CD8-positive, alpha-beta memory T cell (primary cell): ENCODE measurements at places on chromosomes 7 and 10.

DNA sequence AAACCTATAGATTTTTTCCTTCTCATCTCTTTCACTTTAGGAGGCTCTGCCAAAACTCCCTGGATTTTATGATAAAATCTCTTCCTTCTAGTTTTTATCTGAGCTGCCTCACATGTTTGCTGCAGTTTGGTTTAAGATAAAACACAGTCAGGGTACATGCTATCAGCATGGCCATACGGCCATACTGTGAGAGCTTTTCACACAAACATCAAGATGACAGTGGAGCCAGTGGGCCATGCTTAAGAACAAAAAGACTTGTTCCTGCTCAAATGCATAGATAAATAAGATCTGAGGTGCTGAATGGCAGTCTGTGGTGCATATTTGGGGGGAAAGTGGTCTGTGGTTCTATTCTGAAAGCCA lies 91.0 kb downstream of the ELMO1 start:
- no peak for DNase-seq
- H3K4me3 ChIP-seq = no peak overlapping the region
- no peak overlapping the region for H3K27ac ChIP-seq
- H3K4me1 ChIP-seq = peaks cover 42% of the 10 kb centered on the region
- H3K27me3 ChIP-seq = no peaks in the 10 kb centered on the region

GRCh38 chr7:156493942-156494341 lies 146.6 kb upstream of the RNF32 start:
- no peak for DNase-seq
- no peak overlapping the region for H3K27ac ChIP-seq
- H3K4me1 ChIP-seq = no peaks in the 10 kb centered on the region
- no peaks in the 10 kb centered on the region for H3K27me3 ChIP-seq

DNA sequence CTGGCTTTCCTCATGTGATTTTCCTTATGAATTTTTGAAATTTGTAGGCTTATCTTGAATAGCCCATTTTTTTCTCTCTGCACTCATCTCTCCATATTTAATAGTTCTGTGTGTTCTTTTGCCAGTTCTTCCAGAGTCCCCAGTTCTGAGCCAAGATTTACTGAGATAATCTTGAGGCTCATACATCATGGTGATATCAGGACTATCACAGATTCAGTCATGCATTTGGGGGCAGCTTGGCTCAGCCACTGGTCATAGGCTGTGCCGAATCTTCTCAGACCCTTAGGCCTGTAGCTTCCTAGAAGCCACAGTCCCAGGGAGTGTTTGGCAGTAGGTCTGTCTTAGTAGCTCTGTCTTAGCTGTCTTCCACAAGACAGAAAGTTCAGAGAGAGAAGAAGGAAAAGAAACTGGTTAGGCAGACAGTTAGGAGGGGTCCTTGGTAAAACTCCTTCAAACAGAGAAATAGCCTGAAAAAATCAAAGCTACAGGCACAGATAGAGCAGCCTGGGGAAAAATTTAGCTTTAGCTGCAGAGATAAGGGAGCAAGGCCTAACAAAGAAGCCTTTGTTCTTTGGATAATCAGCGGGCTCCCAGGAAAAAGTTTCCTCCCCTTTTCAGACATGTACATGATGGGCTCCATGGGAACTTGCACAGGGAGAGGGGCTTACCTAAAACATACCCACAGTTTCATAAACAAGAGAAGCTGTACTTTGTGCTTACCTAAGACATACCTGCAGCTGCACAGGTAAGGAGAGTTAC lies 29.1 kb downstream of the FAS start:
- H3K4me1 ChIP-seq = no peaks in the 10 kb centered on the region
- peaks cover 9% of the 10 kb centered on the region for H3K36me3 ChIP-seq
- no peaks in the 10 kb centered on the region for H3K27me3 ChIP-seq
- H3K27ac ChIP-seq = no peak overlapping the region
- no peak overlapping the region for H3K4me3 ChIP-seq
- no peak for DNase-seq

DNA sequence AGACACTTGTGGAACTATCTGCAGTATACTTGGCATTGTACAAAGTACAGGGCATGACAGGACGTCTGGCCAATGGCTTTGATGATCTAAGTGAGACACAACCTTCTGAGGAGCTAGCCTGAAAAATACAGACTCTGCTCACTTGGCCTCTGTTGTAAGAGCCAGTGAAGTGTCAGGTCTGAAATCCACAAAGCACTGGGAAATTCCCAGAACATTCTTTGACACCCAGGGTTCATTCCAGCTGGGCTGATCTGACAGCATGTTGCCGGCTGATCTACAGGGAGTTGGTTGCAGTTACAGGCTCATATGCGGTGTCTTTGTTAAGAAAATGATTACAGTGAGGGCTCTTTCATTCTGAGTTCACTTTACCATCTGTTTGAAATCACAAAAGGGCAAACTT lies 354.6 kb downstream of the PHF14 start:
- no peak overlapping the region for H3K4me3 ChIP-seq
- no peaks in the 10 kb centered on the region for H3K36me3 ChIP-seq
- no peak overlapping the region for H3K27ac ChIP-seq
- no peak for DNase-seq
- no peaks in the 10 kb centered on the region for H3K4me1 ChIP-seq

DNA sequence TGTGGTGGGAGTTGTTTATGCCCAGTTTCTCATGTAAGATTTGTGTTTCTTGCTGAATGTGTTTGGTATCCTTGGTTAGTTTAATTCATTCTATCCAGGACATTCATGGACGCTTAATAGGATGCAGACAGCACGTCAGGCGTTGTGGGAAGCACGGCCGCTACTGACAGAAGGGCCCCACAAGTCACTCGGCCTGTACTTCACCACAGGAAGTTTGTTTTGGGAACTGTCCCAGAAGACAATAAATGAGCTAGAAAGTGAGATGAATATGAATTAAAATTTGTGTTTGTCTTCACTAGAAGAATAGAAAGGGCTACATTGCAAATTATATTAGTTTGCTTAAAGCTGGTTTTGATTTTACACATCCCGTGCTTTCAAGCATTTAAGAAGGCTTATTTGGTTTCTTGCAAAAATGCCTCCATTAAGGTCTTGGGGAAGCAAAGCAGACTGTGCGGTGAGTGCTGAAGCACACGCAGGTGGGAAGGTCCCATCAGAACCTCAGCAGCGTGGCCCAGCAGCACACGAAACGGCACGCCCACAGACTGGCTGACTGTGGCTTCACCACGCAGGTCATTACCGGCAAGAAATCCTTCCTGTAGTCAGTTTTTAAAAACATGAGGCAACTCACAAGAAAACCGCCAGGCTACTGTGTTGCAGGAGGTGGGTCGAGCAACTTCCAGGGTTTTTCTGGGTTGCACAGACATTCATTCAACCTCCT lies 74.1 kb downstream of the VIPR2 start:
- no peaks in the 10 kb centered on the region for H3K36me3 ChIP-seq
- H3K4me3 ChIP-seq = no peak overlapping the region
- no peak for DNase-seq
- H3K27ac ChIP-seq = no peak overlapping the region
- no peaks in the 10 kb centered on the region for H3K27me3 ChIP-seq
- no peaks in the 10 kb centered on the region for H3K4me1 ChIP-seq

GRCh38 chr7:137628216-137628615 lies 218.6 kb downstream of the DGKI start:
- H3K4me1 ChIP-seq = no peaks in the 10 kb centered on the region
- no peaks in the 10 kb centered on the region for H3K27me3 ChIP-seq
- no peaks in the 10 kb centered on the region for H3K36me3 ChIP-seq
- no peak for DNase-seq
- H3K4me3 ChIP-seq = no peak overlapping the region

GRCh38 chr7:55878691-55879090 lies 8.6 kb upstream of the ZNF713 start:
- H3K4me1 ChIP-seq = no peaks in the 10 kb centered on the region
- H3K27ac ChIP-seq = no peak overlapping the region
- no peaks in the 10 kb centered on the region for H3K36me3 ChIP-seq
- DNase-seq = no peak
